ENCODE measurements at places on chromosomes 1 and 21. TPM values are rescaled to one million over a fixed set of nuclear protein-coding genes. Genes with fewer than 3 reads are reported as not detected.

Gene PER3
- 13.1 TPM for total RNA-seq

Gene PRKAA2
- not detected for total RNA-seq

DNA sequence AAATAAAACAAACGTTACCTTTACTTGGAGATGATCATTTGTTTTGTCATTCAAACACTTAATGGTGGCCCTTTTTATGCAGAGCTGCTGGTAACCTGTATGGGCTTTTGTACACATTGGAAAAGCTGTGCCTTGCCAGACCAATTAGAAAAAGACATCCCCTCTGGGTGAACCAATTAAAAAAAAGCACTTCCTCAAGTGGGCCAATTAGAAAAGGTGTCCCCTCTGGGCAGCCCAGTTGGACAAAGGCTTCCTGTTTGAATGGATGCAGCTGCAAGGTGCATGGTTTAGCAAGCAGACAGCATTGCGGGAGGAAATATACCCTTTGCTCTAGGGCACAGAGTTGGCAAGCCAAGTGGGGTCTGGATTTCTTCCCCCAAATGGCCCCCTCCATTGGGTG is 21.6 kb downstream of the HUNK start:
- DNase-seq = no peak

DNA sequence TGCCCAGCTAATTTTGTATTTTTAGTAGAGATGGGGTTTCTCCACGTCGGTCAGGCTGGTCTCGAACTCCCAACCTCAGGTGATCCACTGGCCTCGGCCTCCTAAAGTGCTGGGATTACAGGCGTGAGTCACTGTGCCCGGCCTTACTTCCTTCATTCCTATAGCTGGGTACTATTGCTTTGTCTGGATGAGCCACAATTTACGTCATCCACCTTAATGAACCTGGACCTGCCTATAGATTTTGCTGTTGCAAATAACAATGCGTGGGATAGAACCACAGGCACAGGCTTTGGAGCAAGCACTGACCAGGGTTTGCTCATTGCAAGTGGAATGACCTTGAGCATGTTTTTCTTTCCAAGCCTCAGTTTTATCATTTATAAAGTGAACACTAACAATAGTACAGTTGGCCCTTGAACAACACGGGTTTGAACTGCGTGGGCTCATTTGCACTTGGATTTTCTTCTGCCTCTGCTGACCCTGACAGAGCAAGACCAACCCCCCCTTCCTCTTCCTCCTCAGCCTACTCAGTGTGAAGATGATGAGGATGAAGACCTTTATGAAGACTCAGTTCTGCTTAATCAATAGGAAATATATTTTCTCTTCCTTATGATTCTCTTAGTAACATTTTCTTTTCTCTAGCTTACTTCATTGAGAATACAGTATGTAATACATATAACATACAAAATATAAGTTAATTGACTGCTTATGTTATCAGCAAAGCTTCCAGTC is 33.3 kb upstream of the BECN2 start:
- DNase-seq = no peak

DNA sequence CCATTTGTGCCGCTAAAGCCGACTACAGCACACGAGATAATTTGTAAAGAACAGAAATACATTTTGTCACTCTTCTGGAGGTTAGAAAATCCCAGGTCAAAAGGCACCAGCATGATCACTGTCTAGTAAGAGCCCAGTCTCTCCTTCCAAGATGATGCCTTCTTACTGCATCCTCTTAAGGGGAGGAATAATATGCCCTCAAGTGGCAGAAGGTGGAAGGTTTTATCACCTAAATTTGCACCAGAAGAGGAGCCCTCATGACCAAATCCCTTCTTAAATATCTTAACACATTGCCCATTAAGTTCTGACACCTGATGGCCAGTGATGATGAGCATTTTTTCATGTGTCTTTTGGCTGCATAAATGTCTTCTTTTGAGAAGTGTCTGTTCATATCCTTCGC is 326.7 kb upstream of the RGS18 start:
- peak; percentile 17 for DNase-seq

DNA sequence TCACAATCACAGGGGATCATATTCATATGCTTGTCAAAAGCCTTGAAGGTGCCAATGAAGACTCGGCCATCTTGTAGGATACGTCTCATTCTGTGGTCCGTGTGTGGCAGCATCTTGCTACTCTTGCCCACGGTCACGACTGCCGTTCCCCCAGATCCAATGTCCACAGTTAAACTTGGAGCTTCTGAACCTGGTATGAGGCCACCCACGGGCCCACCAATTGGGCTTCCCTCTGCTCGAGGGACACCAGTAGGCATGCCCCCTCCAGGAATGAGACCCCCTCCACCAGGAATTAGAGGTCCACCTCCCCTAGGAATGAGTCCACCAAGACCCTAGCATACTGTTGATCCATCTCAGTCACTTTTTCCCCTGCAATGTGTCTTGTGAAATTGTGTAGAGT is 39.6 kb downstream of the MORN1 start:
- no peak for DNase-seq

- DNase-seq = no peak
Observed at GRCh38 chr1:230188826-230189225, 121.8 kb downstream of the GALNT2 start.

DNA sequence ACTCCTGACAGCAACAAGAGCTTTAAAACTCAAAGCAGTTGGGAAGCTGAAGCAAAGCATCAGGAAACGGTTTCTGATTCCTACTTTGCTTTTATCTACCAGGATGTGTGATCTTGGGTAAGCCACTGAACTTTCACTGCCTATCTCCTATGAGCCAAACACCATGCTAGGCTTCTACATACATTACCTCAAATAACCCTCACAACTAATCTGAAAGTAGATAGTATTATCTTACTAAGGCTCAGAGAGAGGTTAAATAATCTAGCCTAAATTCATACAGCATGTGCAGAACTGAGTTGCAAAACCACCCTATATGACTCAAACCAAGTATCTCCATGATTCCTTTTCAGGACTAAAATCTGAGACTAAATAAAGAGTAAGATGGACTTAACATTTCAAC is 83.8 kb downstream of the EVI5 start:
- DNase-seq = no peak

All from OCI-LY7 (cell line).